ENCODE measurements at places on chromosomes 7 and 10. TPM values are rescaled to one million over a fixed set of nuclear protein-coding genes. Genes with fewer than 3 reads are reported as not detected.

The OR2A7 gene
- not detected for total RNA-seq

- DNase-seq, result peak; percentile 94
Measured at GRCh38 chr10:101032637-101033224, 1.7 kb downstream of the SFXN3 start.

DNA sequence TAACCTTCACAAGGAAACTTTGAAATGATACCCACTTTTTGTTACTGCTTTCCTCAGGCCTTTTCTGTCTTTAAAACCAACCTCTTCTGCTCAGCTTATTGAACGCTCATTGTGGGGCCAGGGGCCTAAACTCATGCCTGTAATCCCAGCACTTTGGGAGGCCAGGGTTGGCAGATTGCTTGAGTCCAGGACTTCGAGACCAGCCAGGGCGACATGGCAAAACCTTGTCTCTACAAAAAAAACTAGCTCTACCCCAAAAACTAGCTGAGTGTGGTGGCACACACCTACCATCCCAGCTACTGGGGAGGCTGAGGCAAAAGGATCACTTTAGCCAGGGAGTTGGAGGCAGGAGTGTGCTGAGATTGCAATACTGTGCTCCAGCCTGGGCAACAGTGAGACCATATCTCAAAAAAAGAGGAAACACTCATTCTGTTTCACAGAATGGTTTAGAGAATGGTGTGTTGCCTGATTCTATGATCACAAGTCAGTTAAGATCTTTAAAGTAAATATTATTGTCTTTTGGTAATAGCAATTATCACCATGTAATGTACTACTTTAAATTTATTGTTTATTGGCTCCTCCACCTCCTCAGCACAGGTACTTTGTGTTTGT is 51.1 kb downstream of the KCTD7 start:
- no peak for DNase-seq

GRCh38 chr10:71551970-71552369 is 155.2 kb downstream of the CDH23 start:
- DNase-seq, result no peak
